A549 treated with CORT108297 at 1 μM for 4 hours (cell line): ENCODE measurements at places on chromosomes 13 and 19. TPM values are rescaled to one million over a fixed set of nuclear protein-coding genes. Genes with fewer than 3 reads are reported as not detected.

Gene LINGO3
- not detected in 5 replicates for total RNA-seq

Gene CGB8
- total RNA-seq, result 2.9 to 5.0 TPM (median 4.8 TPM) in 5 replicates

Gene CCDC70
- total RNA-seq, result not detected in 5 replicates

Gene MATK
- 1.3 to 1.9 TPM (median 1.4 TPM) in 5 replicates for total RNA-seq

Gene B3GLCT
- 3.9 to 5.4 TPM (median 4.9 TPM) in 5 replicates for total RNA-seq

Gene F10
- total RNA-seq, result not detected in 5 replicates

Gene CERS4
- 2.5 to 3.4 TPM (median 3.3 TPM) in 5 replicates for total RNA-seq

Gene TTC9B
- total RNA-seq, result 0.14 to 1.1 TPM (median 0.69 TPM) in 5 replicates

Gene ZNF555
- total RNA-seq, result 1.1 to 3.1 TPM (median 2.3 TPM) in 5 replicates

Gene IGFL2
- 0.32 to 1.3 TPM (median 0.74 TPM) in 5 replicates for total RNA-seq

Gene RFPL4A
- total RNA-seq, result 0.31 to 0.54 TPM (median 0.45 TPM) in 5 replicates

Gene KLK1
- 0.13 to 0.29 TPM (median 0.20 TPM) in 4 of 5 replicates, not detected in the other for total RNA-seq

Gene LGI4
- total RNA-seq, result 0.08 to 0.22 TPM (median 0.16 TPM) in 5 replicates

Gene ONECUT3
- not detected in 5 replicates for total RNA-seq

Gene PCDH8
- not detected in 5 replicates for total RNA-seq

Gene ZNF439
- total RNA-seq, result not detected in 5 replicates

Gene ZNF20
- 0.12 to 0.37 TPM (median 0.20 TPM) in 5 replicates for total RNA-seq

Gene GARIN5A
- 1.8 to 2.4 TPM (median 2.0 TPM) in 5 replicates for total RNA-seq

Gene OR7A5
- total RNA-seq, result not detected in 5 replicates

Gene RYR1
- total RNA-seq, result 4.1 to 6.3 TPM (median 4.8 TPM) in 5 replicates

Gene RXFP2
- total RNA-seq, result not detected in 5 replicates

Gene DCT
- total RNA-seq, result not detected in 5 replicates

Gene ZNF460
- total RNA-seq, result 0.79 to 1.3 TPM (median 1.1 TPM) in 5 replicates

Gene ZNF28
- total RNA-seq, result 0.30 to 1.3 TPM (median 1.1 TPM) in 5 replicates

Gene OR10H1
- total RNA-seq, result not detected in 5 replicates

Gene FGF9
- not detected in 5 replicates for total RNA-seq

Gene VWA8
- 6.4 to 7.7 TPM (median 6.6 TPM) in 5 replicates for total RNA-seq

Gene ZNF772
- 0.90 to 1.7 TPM (median 1.4 TPM) in 5 replicates for total RNA-seq

Gene IL4I1
- total RNA-seq, result 0.61 to 1.2 TPM (median 0.96 TPM) in 5 replicates

Gene RCBTB1
- 7.9 to 9.4 TPM (median 9.0 TPM) in 5 replicates for total RNA-seq

Gene FUT6
- not detected in 5 replicates for total RNA-seq

Gene CEACAM8
- total RNA-seq, result not detected in 5 replicates

Gene CTU1
- 5.0 to 16.2 TPM (median 14.7 TPM) in 5 replicates for total RNA-seq

Gene STXBP2
- total RNA-seq, result 32.2 to 44.6 TPM (median 42.6 TPM) in 5 replicates

Gene KLC3
- 0.62 to 1.1 TPM (median 0.85 TPM) in 5 replicates for total RNA-seq

Gene ZNF780A
- 26.9 to 30.7 TPM (median 27.5 TPM) in 5 replicates for total RNA-seq

Gene HCN2
- total RNA-seq, result 27.2 to 45.0 TPM (median 40.3 TPM) in 5 replicates

Gene C5AR2
- total RNA-seq, result 2.3 to 6.0 TPM (median 4.4 TPM) in 5 replicates

Gene LILRA1
- not detected in 5 replicates for total RNA-seq

Gene CEBPA
- total RNA-seq, result 4.9 to 10.5 TPM (median 8.4 TPM) in 5 replicates

Gene ZNF730
- not detected in 5 replicates for total RNA-seq

Gene KCNRG
- 0.29 to 0.78 TPM (median 0.52 TPM) in 5 replicates for total RNA-seq

Gene PTOV1
- 106 to 161 TPM (median 152 TPM) in 5 replicates for total RNA-seq

Gene TM9SF2
- total RNA-seq, result 56.5 to 64.0 TPM (median 59.2 TPM) in 5 replicates

Gene ZNF69
- not detected in 5 replicates for total RNA-seq

Gene DENND1C
- 0.07 to 0.28 TPM (median 0.22 TPM) in 5 replicates for total RNA-seq

Gene SERPINE3
- not detected in 5 replicates for total RNA-seq

Gene ZNF564
- 1.3 to 2.4 TPM (median 1.9 TPM) in 5 replicates for total RNA-seq

Gene UNC13A
- 1.3 to 2.2 TPM (median 1.9 TPM) in 5 replicates for total RNA-seq

Gene RNF17
- total RNA-seq, result not detected in 5 replicates

Gene GAS6
- 5.8 to 9.2 TPM (median 8.7 TPM) in 5 replicates for total RNA-seq

Gene INSL3
- total RNA-seq, result 0.30 to 0.66 TPM (median 0.39 TPM) in 5 replicates

Gene ZNF626
- not detected in 5 replicates for total RNA-seq
